CD4-positive, alpha-beta T cell treated with Interleukin-4 for 4 hours (primary cell): ENCODE measurements at places on chromosomes 3 and 15.

DNA sequence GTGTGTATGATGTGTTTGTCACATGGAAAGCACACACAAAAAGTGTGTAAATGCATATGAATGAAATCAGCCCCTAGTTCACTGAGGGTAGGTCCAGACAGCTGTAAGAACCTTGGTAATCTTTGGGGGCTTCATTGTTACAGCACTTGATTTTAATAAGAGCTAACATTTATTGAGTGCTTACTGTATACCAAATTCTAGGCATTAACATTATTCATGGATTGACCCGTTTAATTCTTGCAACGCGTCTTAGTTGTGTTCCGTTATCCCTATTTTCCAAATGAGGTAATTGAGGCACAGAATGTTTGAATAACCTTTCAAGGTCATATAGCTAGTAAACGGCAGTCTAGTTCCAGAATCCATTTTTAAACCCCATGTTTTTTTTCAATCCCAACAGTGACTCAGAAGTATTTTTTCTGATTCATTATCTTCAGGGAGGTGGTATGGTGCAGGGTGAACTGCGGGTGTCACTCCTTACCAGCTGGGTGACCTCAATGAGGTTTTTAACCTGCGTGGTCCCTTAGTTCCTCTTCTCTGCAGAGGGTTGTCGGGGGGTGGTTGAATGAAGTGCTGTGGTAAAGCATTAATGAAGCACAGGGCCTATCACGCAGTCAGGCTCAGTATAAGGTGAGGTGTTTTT is 14.2 kb downstream of the RAB8B start:
- peak; percentile 69 for DNase-seq

GRCh38 chr3:111336511-111336910 is 205.5 kb upstream of the CD96 start:
- no peak for DNase-seq

DNA sequence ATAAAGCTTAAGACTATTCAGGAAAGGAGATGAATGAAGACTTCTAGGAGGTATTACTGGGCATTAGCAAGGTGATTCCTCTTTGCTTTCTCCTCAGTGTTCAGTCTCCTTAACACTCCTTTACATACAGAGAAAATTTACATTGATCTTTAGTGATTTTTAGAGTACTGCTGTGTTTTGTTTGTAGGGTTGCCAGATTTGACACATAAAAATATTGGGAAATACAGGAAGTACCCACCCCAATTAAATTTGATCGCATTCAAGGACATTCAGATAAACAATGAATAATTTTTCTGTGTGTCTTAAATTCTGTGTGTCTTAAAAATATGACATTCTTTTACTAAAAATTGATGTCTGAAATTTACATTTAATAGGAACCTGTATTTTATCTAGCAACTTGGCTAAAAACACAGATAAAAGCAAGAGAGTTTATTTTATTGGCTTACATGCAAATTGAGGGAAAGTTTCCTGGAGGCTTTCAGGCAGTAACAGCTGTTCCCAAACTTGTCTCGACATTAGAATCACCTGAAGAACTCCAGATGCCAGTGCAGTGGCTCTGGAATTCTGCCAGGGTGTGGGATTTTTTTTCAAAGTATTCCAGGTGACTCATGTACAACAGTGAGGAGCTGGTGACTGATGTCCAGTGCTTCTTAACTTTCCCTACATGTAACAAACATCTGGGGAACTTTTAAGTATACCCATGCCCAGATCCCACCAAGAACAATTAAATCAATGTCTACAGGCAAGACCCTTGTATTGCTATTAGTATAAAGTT is 23.4 kb upstream of the PLOD2 start:
- DNase-seq = no peak

DNA sequence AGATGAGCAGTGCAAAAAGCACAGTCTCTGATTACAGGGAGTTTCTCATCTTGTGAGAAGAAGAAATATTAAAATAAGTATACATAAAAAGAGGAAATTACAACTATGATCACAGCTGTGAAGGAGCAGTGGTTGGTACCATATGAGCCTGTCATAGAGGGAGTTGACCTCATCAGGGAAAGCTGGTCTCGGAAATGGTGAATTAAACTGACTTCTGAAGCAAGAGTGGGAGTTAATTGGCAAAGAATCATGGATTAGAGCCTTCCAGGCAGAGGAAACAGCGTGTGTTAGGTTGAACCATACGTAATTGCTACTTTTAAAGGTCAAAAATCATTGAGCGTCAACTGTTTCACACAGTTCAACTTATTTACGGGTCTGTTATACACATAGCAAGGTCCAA is 539.1 kb downstream of the EDEM1 start:
- no peak for DNase-seq
